Effector memory CD4-positive, alpha-beta T cell (primary cell): ENCODE measurements at places on chromosomes 6 and 20.

- no peak overlapping the region for H3K4me3 ChIP-seq
- no peak overlapping the region for H3K27ac ChIP-seq
- no peak for DNase-seq
- H3K4me1 ChIP-seq = peaks cover 9% of the 10 kb centered on the region
- no peaks in the 10 kb centered on the region for H3K27me3 ChIP-seq
Observed at GRCh38 chr6:111091987-111092386, 4.7 kb downstream of the SLC16A10 start.

GRCh38 chr20:50611128-50611810 is 80.1 kb downstream of the RIPOR3 start:
- H3K4me3 ChIP-seq = no peak overlapping the region
- no peak overlapping the region for H3K27ac ChIP-seq
- no peaks in the 10 kb centered on the region for H3K27me3 ChIP-seq
- no peak for DNase-seq
- H3K36me3 ChIP-seq = no peaks in the 10 kb centered on the region

- no peaks in the 10 kb centered on the region for H3K36me3 ChIP-seq
- H3K27me3 ChIP-seq = no peaks in the 10 kb centered on the region
- no peaks in the 10 kb centered on the region for H3K4me1 ChIP-seq
Observed at GRCh38 chr6:123201869-123202372, 205.9 kb downstream of the CLVS2 start.

DNA sequence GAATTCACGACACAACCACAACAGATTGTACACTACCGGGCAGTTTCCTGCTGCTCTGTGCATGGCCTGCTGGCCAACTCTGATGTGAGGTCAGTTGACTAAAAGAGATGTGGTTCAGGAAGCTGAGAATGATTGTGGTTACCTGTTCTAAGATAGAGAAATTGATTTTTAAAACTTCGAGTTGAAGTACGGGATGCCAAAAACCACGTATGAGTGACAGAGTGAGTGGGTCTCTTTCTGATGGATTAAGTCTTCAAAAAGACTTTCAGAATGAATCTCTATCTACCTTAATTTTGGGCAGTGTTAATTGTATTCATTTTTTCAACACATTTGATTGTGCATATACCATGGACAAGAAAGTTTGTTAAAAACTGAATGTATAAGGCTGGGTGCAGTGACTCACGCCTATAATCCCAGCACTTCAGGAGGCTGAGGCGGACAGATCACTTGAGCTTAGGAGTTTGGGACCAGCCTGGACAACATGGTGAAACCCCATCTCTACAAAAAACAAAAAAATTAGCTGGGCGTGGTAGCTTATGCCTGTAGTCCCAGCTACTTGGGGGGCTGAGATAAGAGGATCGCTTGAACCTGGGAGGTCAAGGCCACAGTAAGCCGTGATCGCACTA is 121.2 kb downstream of the SGK1 start:
- H3K27ac ChIP-seq = no peak overlapping the region
- H3K27me3 ChIP-seq = no peaks in the 10 kb centered on the region
- H3K4me3 ChIP-seq = no peak overlapping the region
- peaks cover 3% of the 10 kb centered on the region for H3K4me1 ChIP-seq

GRCh38 chr6:144447472-144447871 is 162.3 kb downstream of the UTRN start:
- no peaks in the 10 kb centered on the region for H3K4me1 ChIP-seq
- no peaks in the 10 kb centered on the region for H3K27me3 ChIP-seq
- H3K4me3 ChIP-seq = no peak overlapping the region
- DNase-seq = no peak
- no peak overlapping the region for H3K27ac ChIP-seq

DNA sequence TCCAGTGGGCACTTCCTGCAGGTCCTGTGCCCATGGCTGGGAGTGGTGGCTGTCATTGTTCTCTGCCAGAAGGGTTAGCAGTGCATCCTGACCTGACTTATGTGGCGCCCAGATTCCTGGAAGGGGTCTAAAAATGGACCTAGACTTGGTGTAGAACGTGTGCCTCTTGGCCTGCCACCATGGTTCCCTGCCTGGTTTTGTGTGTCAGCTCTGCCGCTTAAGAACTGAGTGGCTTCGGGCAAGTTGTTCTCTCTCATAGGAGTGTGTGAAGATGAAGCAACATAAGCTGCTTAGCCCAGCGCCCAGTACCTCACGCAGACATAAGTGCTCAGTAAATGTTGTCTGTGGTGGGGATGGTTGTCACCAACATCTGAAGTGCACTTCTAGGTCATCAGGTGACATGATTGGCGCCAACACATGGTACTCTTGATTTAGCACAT is 52.1 kb downstream of the PTPN1 start:
- H3K4me1 ChIP-seq = no peaks in the 10 kb centered on the region
- DNase-seq = no peak
- H3K4me3 ChIP-seq = no peak overlapping the region
- H3K36me3 ChIP-seq = peaks cover 26% of the 10 kb centered on the region

DNA sequence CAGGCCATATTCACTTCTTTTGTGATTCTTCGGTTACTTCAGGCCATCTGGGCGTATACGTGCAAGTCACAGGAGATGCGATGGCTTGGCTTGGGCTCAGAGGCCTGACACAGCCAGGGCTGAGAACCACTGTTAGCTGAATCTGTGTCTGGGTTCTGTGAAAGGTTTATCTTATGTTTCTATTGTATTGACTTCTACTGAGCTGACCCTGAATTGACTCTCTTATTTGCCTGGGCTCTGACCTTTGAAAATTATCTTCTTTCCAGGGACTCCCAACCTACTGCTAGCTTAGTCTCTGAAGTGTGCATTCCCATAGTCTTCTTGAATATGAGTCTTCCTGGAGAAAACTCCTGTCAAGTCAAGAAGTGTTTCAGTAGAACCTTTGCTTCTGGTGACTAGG is 226.4 kb upstream of the SOX4 start:
- H3K27ac ChIP-seq = no peak overlapping the region
- H3K27me3 ChIP-seq = no peaks in the 10 kb centered on the region
- H3K4me3 ChIP-seq = no peak overlapping the region
- H3K36me3 ChIP-seq = no peaks in the 10 kb centered on the region

DNA sequence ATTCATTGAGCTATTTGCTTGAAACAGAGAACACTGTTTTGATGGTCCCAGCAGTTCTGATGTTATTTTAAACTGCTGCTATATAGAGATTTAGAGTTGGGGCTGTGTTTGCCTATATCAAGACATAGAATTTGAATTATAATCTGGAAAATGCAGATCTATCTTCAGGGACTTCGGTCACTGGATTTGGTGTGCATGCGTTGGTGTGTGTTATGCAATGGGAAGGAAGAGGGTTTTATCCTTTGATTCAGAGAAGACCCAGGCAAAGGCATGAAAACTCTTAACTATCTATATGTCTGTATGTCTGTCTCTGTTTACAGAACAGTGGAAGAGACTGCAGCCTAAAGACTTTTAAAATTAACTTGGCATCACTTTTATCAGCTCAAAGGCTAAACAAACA is 2.0 kb downstream of the ADGRB3 start:
- no peak overlapping the region for H3K27ac ChIP-seq
- no peaks in the 10 kb centered on the region for H3K27me3 ChIP-seq
- no peak for DNase-seq
- H3K36me3 ChIP-seq = no peaks in the 10 kb centered on the region
- no peak overlapping the region for H3K4me3 ChIP-seq

GRCh38 chr6:52552278-52552643 is 24.6 kb downstream of the TRAM2 start:
- no peak overlapping the region for H3K27ac ChIP-seq
- no peaks in the 10 kb centered on the region for H3K27me3 ChIP-seq
- H3K36me3 ChIP-seq = no peaks in the 10 kb centered on the region
- DNase-seq = no peak
- no peak overlapping the region for H3K4me3 ChIP-seq

GRCh38 chr6:56715741-56716140 is 73.1 kb upstream of the DST start:
- DNase-seq = no peak
- H3K4me3 ChIP-seq = no peak overlapping the region
- no peaks in the 10 kb centered on the region for H3K36me3 ChIP-seq
- no peak overlapping the region for H3K27ac ChIP-seq

DNA sequence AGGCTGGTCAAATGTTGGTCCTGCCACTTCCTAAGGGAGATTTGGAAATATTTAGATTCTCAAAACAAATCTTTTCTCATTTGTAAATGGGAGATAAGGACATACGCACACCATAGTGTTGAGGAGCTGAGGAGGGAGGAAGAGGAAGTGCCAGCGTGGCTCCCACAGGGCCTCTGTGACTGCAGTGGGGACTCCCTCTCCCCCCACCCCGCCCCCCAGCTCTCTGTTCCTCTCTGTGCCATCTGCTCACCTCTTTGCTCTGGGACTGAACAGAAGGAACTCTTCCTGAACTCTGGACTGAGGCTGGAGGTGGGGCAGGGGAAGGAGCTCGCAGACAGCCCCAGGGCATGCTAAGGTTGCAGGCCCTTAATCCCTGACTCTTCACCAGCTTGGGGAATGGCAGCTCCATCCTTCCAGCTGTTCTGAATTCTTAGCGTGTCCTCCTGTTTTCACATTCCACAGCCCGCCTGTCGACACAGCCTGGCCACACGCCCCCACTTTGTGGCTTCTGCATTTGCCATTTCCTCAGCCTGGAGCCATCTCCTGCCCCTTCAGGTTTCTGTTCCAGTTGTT is 11.4 kb downstream of the DDX27 start:
- peaks cover 77% of the 10 kb centered on the region for H3K36me3 ChIP-seq
- H3K27ac ChIP-seq = no peak overlapping the region
- no peak overlapping the region for H3K4me3 ChIP-seq
- DNase-seq = no peak
- no peaks in the 10 kb centered on the region for H3K4me1 ChIP-seq

GRCh38 chr6:64023693-64024092 is 388.1 kb downstream of the PHF3 start:
- no peaks in the 10 kb centered on the region for H3K36me3 ChIP-seq
- no peak overlapping the region for H3K4me3 ChIP-seq
- H3K27me3 ChIP-seq = no peaks in the 10 kb centered on the region
- no peaks in the 10 kb centered on the region for H3K4me1 ChIP-seq

- no peaks in the 10 kb centered on the region for H3K27me3 ChIP-seq
- no peak overlapping the region for H3K27ac ChIP-seq
- no peak for DNase-seq
- H3K4me3 ChIP-seq = no peak overlapping the region
Observed at GRCh38 chr6:108737594-108738546, 110.4 kb upstream of the ARMC2 start.

DNA sequence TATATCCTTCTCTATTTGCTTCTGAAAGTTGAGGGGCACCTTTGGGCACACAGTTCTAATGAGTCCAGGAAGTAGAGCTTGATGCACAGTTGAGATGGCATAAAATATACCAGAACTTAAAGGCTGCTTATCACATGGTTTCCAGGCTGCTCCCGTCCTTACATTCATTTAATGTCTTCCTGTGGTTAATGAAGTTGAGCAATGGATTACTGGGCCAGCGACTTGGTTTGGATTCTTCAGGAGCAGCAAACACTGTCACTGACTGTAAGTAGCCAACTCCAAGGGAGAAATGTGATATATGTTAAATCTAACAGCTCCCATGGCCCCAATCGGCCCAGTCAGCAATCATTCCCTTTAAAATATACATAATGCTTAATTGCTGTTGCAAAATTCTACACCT is 9.0 kb upstream of the TSHZ2 start:
- H3K36me3 ChIP-seq = no peaks in the 10 kb centered on the region
- no peak overlapping the region for H3K4me3 ChIP-seq
- no peak overlapping the region for H3K27ac ChIP-seq
- H3K4me1 ChIP-seq = no peaks in the 10 kb centered on the region

DNA sequence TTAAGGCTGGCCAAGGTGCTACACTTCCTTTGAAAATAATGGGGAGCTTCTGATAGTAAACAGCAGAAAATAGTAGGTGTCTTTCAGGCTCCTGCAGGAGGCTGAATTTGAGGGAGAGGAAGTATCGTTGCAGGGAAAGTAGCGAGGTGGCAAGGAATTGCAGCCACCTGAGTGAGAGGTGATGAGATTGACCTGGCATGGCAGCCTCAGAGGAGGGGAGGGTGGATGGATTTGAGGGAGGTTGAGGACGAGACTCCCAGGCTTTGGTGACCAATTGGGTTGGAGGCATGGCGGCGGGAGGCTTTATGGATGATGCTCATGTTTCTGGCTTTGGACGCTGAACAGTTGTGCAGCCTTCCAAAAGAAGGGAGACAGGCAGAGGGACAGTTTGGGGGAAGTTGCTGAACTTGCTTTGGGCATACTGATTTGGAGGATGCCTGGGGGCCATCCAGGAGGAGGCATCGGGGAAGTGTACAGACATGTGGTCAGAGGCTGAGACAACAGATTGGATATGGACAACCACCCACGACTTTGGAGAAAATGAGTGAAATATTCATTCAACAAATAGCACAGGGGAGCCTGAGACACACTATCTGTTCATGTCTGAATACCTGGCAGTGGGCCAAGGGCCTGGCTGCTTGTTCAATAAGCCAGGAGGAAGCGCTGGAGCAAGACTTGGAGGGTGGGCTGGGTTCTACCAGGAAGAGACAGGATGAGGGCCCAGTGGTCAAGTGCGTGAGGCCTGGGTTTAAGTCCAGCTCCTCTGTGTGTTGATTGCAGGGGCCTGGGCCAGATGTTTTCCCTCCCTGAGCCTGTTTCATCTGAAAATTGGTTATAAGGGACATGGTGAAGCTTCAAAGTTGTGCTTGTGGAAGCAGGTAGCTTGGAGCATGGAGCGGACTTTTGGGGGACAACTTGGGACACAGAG is 113.2 kb downstream of the CEBPB start:
- no peaks in the 10 kb centered on the region for H3K4me1 ChIP-seq
- no peak for DNase-seq
- H3K27me3 ChIP-seq = no peaks in the 10 kb centered on the region
- H3K4me3 ChIP-seq = no peak overlapping the region
- no peak overlapping the region for H3K27ac ChIP-seq
- H3K36me3 ChIP-seq = no peaks in the 10 kb centered on the region

- no peaks in the 10 kb centered on the region for H3K36me3 ChIP-seq
Observed at GRCh38 chr6:45148278-45148677, 179.9 kb upstream of the RUNX2 start.

GRCh38 chr6:149217466-149217888 is 100.0 kb upstream of the TAB2 start:
- no peak for DNase-seq
- H3K27me3 ChIP-seq = no peaks in the 10 kb centered on the region
- H3K27ac ChIP-seq = no peak overlapping the region

DNA sequence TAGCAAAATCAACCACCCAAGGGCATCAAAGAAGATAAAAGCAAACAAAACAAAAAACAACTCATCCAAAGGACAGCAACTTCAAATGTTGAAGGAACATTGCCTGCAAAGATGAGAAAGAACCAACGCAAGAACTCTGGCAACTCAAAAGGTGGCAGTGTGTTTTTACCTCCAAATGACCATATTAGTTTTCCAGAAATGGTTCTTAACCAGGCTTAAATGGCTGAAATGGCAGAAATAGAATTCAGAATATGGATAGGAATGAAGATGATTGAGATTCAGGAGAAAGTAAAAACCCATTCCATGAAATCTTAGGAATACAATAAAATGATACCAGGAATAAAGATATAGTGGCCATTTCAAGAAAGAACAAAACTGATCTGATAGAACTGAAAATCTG is 9.8 kb upstream of the PI3 start:
- no peak for DNase-seq
- H3K27ac ChIP-seq = no peak overlapping the region
- no peaks in the 10 kb centered on the region for H3K4me1 ChIP-seq
- H3K4me3 ChIP-seq = no peak overlapping the region
